ENCODE measurements at places on chromosomes 16 and 17.

DNA sequence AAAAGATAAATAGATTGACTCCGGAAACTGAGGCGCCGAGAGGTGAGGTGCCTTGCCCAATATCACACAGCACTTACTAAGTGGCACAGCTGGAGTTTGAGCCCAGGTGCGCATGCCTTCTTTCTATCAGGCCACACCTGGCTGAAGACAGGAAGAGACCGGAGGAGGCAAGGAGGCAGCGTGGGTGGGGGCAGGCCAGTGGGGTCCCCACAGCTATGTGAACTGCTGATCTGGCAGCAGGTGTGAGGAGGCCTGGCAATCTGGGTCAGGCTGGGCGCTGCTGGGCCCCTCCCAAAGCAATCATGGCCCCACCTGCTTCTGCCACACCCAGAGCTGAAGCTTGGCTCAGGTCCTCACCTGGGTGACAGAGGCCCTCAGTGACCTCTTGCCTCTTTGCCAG is 1.9 kb upstream of the GDPD3 start:
- no peak for DNase-seq

- no peak for DNase-seq
Observed at GRCh38 chr17:42846594-42847280, 2.4 kb downstream of the AOC2 start.

DNA sequence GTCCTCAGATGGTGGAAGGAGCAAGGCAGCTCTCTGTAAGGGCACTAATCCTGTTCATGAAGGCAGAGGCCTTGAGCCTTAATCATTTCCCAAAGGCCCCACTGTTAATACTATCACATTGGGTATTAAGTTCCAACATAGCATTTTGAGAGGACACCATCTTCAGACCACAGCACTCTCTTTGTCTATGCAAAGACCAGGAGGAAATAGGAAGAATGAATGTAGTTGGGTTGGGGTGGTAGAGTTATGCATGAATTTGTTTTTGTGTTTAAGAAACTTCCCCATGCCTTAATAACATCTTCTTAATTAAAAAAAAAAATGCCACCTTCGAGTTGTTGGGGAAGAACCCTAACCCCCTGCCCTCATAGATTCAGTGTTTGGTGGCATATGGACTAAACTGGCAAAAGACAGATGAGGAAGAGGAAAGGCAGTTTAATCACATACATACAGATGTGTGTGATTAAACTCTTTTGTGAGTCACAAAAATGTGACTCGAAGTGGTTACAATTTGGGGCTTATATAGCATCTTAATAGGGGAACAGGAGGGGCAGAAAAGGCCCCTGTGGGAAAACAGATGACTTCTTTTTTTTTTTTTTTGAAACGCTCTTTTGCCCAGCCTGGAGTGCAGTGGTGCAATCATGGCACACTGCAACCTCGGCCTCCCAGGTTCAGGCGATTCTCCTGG is 35.0 kb upstream of the SLC5A10 start:
- no peak for DNase-seq

DNA sequence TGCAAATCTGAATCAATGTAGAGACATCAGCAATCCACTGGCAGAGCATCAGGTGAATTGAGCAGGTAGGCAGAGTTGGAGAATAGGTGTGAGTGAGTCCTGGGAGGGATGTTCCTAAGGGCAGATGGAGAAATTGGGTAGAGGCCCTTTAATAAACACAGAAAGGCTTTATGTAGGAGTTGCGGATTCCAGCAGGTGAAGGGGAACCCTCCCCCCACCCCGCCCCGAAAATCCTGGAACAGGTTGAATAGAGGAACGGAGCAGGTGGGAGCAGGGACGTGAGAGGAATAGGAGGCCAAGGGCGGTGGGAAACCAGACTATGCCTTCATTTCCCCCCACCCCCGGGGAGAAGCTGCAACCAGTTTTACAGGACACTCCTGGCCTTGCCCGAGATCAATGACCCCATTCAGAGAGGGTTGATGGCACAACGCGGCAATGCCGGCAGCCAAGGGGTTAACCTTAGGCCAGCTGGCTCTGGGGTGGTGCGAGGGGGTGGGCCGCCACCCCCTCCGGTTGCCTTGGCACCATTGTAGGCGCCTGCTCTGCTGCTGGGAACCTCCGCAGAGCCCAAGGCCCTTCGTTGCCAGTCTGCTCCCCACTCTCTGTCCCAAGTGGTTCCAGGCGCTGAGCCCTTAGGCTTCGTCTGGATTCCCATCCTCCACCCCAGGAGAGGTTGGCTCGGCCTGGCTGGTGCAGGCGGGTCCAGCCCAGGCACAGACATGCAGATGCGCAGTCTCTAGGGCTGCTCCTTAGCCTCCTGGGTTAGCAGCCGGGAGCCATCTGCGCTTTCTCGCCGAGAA is 814 bp upstream of the RUNDC3A start:
- no peak for DNase-seq

DNA sequence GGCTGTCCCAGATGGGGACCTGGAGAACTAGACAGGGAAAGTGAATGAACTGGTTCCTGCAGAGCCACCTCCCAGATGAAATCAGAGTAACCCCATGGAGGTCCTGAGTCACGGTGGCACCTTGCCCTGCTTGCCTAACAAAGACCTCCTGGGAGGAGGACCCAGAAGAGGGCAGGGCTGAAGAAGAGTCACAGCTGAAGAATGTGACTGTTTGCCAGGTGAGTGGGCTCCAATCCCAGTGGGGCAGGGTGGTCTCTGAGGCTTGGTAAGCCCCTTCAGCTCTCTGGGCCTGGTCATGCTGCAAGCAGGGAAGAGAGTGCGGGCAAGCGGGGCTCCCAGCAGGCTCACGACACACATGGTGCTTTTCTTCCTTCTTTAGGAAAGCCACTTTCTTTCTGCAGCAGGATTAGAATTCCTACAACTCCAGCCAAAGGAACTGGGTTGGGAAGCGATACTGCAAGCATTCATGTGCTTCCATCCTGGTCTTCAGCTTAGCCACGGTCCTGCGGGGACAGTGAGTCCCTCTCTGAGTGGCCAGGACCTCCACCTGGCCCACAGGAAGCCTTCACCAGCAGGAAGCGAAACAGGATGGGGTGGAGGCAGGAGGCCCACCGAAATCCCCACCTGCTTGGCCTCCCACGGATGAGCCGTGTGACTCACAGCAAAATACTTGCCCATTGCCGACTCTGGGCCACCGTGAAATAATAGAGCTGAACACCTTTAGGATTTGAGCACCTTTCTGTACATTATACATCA is 4.3 kb downstream of the C16orf74 start:
- DNase-seq, result no peak

DNA sequence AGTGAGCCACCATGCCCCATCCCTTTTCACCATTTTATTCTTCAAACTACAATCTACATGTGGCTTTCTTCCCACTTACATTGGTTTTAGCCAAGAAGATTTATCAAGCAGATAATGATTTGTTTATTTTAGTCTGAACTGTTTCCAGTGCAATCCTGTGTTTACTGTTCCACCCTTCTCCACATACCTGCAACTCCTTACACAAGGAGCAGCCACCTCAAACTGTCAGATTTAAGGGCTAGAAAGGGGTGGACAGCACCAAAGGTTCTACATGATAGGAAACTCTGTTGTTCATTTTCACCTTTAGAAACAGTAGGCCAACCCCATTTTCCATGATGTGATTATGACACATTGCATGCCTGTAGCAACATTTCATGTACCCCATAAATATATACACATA is 1.9 kb downstream of the RUNDC1 start:
- DNase-seq, result no peak

Data from stimulated activated CD4-positive, alpha-beta T cell treated with anti-CD3 and anti-CD28 coated beads, TNF-alpha, amount 100 ng/mL, for 1 hour (primary cell).